ENCODE measurements at places on chromosomes 4 and X. TPM values are rescaled to one million over a fixed set of nuclear protein-coding genes. Genes with fewer than 3 reads are reported as not detected.

The SPIN2A gene
- not detected for total RNA-seq

The TMPRSS11B gene
- total RNA-seq, result not detected

The USP26 gene
- not detected for total RNA-seq

The XG gene
- 13.8 TPM for total RNA-seq

The LGI2 gene
- 0.54 TPM for total RNA-seq

The IL13RA2 gene
- total RNA-seq, result 213 TPM

The RBMXL3 gene
- not detected for total RNA-seq

The TAB3 gene
- 13.2 TPM for total RNA-seq

The DCLK2 gene
- total RNA-seq, result 4.5 TPM

The VBP1 gene
- 59.4 TPM for total RNA-seq

The BGN gene
- total RNA-seq, result 133 TPM

The SMIM10 gene
- 6.6 TPM for total RNA-seq

The ITM2A gene
- total RNA-seq, result 3.3 TPM

The FAM200B gene
- 30.4 TPM for total RNA-seq
